Bone marrow (tissue), 2 donors: ENCODE measurements at places on chromosomes 6 and 20.

DNA sequence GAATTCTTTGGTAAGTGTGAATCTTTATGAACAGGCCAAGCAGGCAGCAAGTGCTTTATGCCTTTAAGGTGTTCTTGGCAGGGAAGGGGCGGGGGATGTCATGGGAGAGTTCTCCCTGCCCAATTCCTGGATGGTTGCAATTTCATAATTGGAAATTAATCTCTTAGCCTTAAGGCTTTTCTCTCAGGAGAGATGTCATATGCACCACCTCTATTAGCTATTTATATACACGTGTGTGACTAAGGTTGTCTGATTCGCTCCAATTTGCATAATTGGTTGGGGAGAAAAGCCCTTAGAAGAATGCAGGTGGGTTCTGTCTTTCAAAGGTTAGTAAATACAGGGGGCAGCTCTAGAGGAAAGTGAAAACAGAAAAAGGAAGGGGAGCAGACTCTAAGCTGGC lies 5.2 kb upstream of the ENPP5 start:
- DNase-seq, result no peak

- no peak for DNase-seq
Measured at GRCh38 chr6:112296694-112297093, 42.3 kb upstream of the LAMA4 start.

DNA sequence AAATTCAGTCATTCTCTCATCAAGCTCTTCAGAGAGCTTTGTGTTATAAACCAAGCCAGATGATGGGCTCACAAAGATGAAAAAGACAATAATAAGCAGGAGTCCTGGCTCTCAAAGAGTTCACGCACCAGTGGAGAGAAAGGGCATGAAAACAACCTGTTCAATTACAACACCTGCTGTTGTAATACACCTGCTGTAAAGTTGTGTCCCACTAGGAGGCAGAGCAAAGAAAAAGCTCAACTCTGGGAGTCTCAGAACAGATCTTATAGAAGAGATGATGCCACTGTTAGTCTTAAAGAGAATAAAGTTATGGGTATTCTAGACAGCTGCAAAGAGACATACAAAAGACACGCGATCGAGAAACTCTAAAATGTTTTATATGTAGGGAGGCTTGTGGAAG lies 100.6 kb downstream of the DCDC2 start:
- DNase-seq, result no peak

GRCh38 chr20:37346535-37347346 lies 801 bp downstream of the SRC start:
- no peak for DNase-seq
